ENCODE measurements at places on chromosomes 12 and 14.
A peak's percentile ranks its signal among the peaks of the same experiment; 100 is the strongest.

DNA sequence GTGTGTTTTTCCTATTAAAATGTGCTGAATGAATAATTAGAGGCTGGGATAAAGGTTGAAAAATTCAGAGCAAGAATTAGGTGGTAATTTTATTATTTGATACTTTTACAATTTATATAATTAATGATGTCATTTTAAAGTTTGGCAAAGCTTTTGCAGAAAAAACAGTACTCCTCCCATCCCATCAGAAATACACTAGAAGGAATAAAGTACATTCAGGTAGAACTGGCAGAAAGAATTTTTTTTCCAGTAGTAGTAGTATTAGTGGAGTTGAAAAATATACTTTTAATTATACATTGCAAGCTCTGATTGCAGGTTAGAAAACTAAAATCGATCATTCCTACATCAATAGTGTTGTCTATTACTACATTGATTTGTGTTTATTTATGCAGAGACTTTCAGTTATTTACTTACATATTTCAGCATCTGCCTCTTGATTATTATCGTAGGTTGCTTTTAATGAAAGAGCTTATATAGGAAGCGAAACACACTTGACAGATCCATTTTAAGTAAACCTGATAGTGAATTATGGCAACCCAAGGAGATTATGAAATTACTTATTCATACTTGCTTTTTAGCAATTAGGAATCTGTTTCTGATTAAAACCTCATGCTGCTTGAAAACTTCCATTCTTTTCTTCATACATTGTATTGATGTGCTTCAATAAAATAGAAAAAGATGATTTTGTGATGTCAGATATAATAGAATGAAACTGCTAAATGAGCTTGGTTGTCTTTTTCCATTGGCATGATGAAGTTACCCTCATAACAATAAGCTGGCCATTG lies 10.1 kb downstream of the FOXG1 start:
- DNase-seq = no peak
- no peaks in the 10 kb centered on the region for H3K36me3 ChIP-seq
- H3K27me3 ChIP-seq = peaks cover 65% of the 10 kb centered on the region
- no peak overlapping the region for H3K4me3 ChIP-seq
- no peaks in the 10 kb centered on the region for H3K4me1 ChIP-seq
- H3K27ac ChIP-seq = no peak overlapping the region

- peak overlapping the region; percentile 89 for H3K27ac ChIP-seq
- DNase-seq = no peak
- H3K36me3 ChIP-seq = peaks cover 27% of the 10 kb centered on the region
- H3K4me3 ChIP-seq = no peak overlapping the region
- H3K27me3 ChIP-seq = no peaks in the 10 kb centered on the region
Observed at GRCh38 chr14:73718418-73719251, 4.5 kb upstream of the PNMA1 start.

DNA sequence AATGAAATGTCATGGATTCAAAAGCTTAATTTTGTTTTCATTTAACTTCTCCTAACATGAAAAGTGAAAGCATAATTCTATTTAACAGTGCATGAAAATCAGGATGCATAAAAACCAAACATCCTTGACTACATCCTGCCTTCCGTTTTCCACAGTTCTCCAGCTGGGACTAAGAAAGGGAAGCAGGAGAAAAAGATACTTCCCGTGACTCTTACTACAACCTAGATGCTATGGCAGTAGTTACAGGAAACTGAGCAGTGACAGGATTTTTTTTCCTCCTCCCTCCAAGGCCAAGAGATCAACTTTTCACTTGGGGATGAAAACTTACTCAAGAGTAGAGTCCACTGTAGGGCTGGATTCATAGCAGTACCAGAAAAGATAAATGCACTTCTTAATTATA lies 2.6 kb downstream of the EXOC5 start:
- peaks cover 16% of the 10 kb centered on the region for H3K36me3 ChIP-seq
- no peak overlapping the region for H3K27ac ChIP-seq
- peaks cover 27% of the 10 kb centered on the region for H3K4me1 ChIP-seq
- DNase-seq = no peak
- no peaks in the 10 kb centered on the region for H3K27me3 ChIP-seq

GRCh38 chr12:69932154-69932553 lies 107.1 kb downstream of the MYRFL start:
- no peak for DNase-seq
- no peak overlapping the region for H3K27ac ChIP-seq

DNA sequence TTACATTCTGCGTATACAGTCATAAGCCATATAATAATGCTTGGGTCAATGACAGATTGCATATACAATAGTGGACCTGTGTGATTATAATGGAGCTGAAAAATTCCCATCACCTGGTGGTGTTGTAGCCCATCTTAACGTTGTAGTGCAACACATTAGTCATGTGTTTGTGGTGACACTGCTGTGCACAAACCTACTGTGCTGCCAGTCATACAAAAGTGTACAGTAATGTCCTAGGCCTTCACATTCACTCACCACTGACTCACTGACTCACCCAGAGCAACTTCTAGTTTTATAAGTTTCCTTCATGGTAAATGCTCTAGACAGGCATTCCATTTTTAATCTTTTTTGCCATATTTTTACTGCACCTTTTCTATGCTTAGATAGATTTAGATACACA lies 194.8 kb upstream of the SEL1L start:
- no peaks in the 10 kb centered on the region for H3K36me3 ChIP-seq
- no peaks in the 10 kb centered on the region for H3K4me1 ChIP-seq
- H3K27ac ChIP-seq = no peak overlapping the region
- no peaks in the 10 kb centered on the region for H3K27me3 ChIP-seq

DNA sequence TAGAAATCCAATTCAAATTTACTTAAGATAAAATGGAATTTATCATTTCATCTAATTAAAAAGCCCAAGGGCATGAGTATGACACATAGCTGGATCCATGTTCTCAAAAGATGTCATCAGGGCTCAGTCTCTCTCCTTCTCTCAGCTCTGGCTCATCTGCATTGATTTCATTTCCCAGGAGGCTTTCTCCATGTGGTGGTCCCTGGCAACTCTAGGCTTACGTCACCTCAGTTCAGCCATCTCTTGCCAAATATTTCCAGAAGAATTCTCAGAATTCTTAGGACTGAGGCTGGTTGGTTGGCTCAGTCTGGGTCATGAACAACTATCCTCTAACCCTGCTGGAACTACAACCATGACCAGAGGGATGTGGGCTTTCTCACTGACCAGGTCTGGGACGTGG lies 65.3 kb downstream of the FOS start:
- no peaks in the 10 kb centered on the region for H3K27me3 ChIP-seq
- H3K27ac ChIP-seq = no peak overlapping the region
- no peak for DNase-seq
- H3K4me3 ChIP-seq = no peak overlapping the region
- H3K4me1 ChIP-seq = peaks cover 42% of the 10 kb centered on the region

DNA sequence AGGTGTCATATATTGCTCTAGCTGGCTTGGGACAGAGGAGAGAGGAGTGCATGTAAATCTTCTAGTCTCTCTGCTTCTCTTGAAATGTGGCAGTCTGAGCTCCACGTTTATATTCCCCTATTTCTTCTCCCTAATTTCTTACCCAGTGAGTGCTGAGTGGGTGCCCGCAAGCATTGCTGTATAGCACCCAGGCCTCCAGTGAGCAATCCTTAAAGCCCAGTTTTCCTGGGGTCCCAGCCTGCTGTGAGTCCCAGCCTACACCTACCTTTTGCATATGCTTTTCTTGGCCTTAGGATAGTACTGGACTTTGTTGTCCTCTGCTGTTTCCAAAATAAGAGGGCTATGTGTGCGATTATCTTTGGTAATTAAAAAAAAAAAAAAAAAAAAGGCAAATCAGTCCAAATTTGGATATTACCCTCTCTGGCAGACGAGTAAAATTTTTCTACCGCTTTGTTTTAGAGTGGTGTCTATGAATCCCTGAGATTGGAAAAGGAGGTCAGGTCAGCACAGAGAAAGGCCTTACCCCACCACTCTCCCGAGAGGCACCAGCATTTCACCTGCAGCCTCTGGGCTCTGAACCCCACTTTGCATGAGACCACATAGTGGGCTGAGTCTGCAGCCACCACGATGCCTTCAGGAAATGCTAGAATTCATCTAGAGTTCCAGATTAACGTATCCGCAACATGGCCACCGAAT lies 1.1 kb downstream of the MGST1 start:
- H3K27ac ChIP-seq = no peak overlapping the region
- H3K4me3 ChIP-seq = no peak overlapping the region
- peaks cover 17% of the 10 kb centered on the region for H3K27me3 ChIP-seq
- no peak for DNase-seq
- H3K4me1 ChIP-seq = no peaks in the 10 kb centered on the region

All from stimulated activated naive B cell treated with anti-CD40 and anti-IgM and Interleukin-4, amounts not matched to agents 10 μg/mL and 1 μg/mL and 100 μg/mL, for 72 hours (primary cell).